ENCODE measurements at places on chromosomes 1 and 21.

- H3K27me3 ChIP-seq: no peaks in the 10 kb centered on the region
- H3K36me3 ChIP-seq: no peaks in the 10 kb centered on the region
- no peak overlapping the region for H3K4me3 ChIP-seq
- no peak for DNase-seq
Measured at GRCh38 chr1:150902346-150902745, 15.4 kb downstream of the CTXND2 start.

GRCh38 chr1:74478979-74479378 lies 33.4 kb downstream of the LRRC53 start:
- DNase-seq: no peak
- no peak overlapping the region for H3K4me3 ChIP-seq
- H3K4me1 ChIP-seq: no peaks in the 10 kb centered on the region
- no peaks in the 10 kb centered on the region for H3K27me3 ChIP-seq
- no peak overlapping the region for H3K27ac ChIP-seq
- no peaks in the 10 kb centered on the region for H3K36me3 ChIP-seq

DNA sequence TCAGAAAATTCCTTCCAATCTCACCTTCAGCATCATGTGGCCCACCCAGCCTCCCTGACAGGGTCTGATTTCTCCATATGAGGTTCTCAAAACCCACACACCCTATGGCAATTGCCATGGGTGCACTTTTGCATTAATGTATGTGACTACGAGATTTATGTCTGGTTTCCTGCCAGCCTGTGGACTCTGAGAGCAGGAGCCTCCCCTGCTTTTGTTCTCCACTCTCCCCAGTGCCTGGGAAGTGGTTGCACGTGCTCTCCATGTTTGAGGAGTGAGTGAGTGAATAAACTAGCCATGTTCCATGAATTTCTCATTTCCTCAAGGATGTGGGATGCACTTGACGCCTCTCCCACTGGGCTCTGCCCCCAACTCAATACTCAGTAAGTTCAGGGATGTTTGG lies 91.2 kb downstream of the ACTL8 start:
- DNase-seq: no peak
- H3K27ac ChIP-seq: no peak overlapping the region

- no peaks in the 10 kb centered on the region for H3K4me1 ChIP-seq
- H3K27me3 ChIP-seq: no peaks in the 10 kb centered on the region
- no peak overlapping the region for H3K4me3 ChIP-seq
- no peaks in the 10 kb centered on the region for H3K36me3 ChIP-seq
- no peak overlapping the region for H3K27ac ChIP-seq
Measured at GRCh38 chr21:39077876-39078275, 105.4 kb downstream of the PSMG1 start.

GRCh38 chr1:77044133-77044849 lies 174.9 kb downstream of the PIGK start:
- DNase-seq: no peak
- H3K36me3 ChIP-seq: no peaks in the 10 kb centered on the region
- no peak overlapping the region for H3K4me3 ChIP-seq
- H3K27me3 ChIP-seq: no peaks in the 10 kb centered on the region

Measured in mesendoderm (in vitro differentiated cells).